Cortex of kidney (tissue), 1 donor: ENCODE measurements at places on chromosomes 6 and 20.

- no peak for DNase-seq
These were observed 397.5 kb downstream of the HDGFL1 start for GRCh38 chr6:22966691-22967422.

- DNase-seq, result no peak
These were observed 6.1 kb upstream of the RPL7L1 start for GRCh38 chr6:42873313-42873712.

- DNase-seq, result no peak
These were observed 222.0 kb upstream of the PDE10A start for GRCh38 chr6:165884813-165885765.

GRCh38 chr20:62797671-62798532 lies 1.6 kb downstream of the MRGBP start:
- no peak for DNase-seq

DNA sequence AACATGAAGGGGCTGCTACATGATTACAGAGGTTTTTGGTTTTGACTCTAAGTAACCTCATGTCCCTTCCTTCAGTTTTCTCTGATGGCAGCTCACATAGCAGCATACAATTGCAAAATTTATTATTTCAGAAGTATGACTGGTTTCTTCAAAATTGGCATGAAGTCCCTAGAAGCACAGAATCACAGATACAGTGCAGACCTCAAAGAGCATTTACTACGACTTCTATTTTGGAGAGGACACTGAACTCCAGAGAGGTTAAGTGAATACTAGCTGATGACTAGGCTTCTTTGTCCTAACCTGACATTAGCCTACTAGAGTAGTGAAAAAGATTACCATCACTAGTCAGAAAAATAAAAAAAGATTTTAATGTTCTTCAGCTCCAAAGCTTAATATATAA lies 664.3 kb downstream of the RFPL4B start:
- no peak for DNase-seq

DNA sequence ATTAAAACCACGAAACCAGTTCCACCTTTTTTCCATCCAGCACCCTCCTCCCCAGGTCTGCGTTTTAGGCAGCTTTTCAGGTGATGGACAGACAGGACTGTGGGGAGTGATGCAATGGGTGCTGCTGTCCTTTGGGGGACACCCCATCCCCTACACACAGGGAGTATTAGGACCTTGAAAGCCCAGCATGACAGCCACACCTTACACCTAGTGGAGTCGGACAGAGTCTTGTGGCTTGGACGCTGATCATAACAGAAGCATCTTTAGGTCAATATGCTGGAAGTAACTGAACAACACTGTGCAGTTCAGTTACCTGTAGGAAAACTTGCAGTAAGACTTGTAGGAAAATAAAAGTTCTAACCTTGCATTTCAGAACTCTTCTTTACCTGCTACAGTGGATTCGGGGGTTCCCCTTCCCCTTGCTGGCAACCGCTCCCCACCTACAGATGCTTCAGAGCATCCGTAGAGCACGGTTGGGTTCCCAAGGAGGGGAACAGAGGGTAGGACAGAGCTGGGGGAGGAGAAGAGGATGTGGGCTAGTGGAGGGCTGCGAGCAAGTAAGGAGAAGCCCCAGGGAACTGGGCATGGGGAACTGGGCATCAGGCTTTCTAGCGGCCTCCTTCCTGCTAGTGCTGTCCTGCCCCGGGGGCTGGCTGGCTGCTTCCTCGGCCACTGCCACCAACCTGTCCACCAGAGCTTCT lies 31.7 kb downstream of the PLEKHG1 start:
- no peak for DNase-seq

GRCh38 chr20:1801929-1802306 lies 93.3 kb upstream of the SIRPA start:
- DNase-seq, result no peak

DNA sequence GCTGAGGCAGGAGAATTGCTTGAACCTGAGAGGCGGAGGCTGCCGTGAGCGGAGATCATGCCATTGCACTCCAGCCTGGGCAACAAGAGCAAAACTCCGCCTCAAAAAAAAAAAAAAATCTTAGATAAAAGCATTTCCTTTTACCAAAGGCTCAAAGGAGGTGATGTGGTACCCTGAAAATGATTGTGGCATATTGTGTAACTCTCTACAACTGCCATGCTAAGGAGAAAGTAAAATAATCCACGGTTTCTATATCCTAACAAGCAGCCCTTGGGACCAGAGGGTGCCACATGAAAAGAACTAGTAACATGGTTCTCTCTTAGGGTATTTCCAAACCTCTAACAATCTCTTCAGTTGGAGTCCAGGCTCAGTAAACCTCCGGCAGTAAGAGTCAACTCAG lies 38.8 kb upstream of the SLA2 start:
- DNase-seq, result no peak

DNA sequence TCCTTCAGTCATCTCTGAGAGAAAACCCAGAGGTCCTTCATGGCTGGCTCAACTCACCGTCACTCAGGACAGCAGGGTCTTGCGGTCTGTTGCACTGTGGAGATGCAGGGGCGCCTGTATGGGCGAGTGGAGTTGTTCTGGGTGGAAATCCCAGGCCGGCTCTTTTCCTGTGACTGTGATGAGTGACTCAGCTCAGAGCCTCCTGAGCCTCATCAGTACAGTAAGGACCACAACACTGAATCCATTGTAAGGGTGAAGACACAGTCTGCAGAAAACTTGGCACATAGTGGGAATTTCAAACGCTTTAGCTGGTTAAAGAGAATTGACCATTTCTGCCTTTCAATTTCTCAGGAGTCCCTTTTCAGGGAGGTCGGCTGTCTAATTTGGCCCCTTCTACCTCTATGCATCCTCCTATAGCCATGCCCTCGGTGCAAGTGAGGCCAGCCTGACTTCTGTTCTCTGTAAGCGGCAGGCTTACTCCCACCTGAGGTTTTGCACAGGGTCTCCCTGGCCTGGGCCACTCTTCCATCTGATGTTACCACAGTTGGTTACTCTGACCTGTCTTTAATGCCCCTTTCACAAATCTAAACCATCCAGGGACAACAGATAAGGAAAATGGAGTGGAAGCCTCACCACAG lies 35.5 kb upstream of the TBXT start:
- no peak for DNase-seq

GRCh38 chr6:2477666-2478065 lies 232.3 kb upstream of the GMDS start:
- DNase-seq, result no peak

- DNase-seq, result no peak
These were observed 29.5 kb downstream of the NOL4L start for GRCh38 chr20:32555584-32555983.

GRCh38 chr20:20413810-20414281 lies 45.9 kb downstream of the INSM1 start:
- DNase-seq, result no peak

- DNase-seq, result no peak
These were observed 38.3 kb downstream of the ATG5 start for GRCh38 chr6:106287215-106287614.

- DNase-seq, result no peak
These were observed 21.8 kb downstream of the CDS2 start for GRCh38 chr20:5148581-5148980.

GRCh38 chr6:121791396-121792315 lies 356.2 kb downstream of the GJA1 start:
- DNase-seq, result no peak

GRCh38 chr6:13848522-13849150 lies 34.3 kb upstream of the MCUR1 start:
- DNase-seq, result no peak

DNA sequence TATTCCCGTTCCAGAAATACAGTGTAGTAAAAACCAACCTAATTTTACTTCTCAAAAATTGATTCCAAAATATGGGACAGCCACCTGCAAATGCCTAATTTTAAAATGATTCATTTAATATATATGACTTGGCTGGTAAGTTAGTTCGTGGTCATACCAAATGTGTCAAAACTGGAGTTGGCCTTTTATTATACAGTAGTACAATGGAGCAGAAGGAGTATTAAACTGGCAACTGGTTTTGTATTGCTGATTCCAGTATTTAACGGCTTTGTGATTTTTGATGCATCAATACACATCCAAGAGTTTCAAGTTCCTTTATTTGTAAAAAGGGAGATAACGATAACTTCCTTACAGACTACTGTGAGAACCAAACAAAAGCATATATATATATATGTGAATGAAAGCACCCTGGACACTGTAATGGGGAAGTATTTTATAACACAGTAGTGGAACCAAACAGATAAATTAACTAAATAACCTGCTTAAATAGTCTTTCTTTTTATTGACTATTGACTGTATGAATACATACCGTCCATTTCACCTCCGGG lies 24.8 kb downstream of the SAMHD1 start:
- DNase-seq, result no peak

DNA sequence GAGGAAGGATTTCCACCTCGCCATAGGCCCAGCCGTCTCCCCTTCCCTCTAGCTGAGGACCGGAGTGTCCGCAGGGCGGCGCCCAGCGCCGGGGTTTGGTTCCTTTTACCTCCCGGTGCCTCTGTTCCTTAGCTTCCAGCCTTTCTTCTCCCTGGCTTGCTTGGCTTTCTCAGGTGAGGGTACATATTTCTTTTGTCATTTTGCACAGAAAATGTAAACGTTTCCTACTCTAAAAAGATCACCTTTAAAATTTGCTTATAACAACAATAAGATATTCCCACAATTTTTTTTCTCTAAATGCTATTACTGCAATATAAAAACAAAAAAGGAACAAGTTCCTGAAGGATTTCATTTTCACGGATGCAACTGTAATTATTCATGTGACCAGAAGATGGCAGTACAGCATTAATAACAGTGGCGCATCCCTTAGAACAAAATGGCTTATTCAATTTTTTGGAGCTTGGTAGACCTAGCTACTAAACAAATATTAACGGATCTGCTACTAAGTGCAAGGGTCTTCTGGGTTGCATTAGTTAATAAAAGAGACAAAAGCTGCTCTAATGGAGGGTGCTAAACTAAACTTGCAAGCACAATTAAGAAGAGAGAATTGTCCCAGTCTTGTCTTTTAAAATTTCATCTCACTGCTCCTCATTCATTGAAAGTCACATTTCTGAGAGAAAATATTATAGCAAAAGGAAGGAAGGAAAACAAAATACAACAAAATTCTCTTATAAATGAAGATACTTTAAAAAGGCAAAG lies 172.9 kb downstream of the ADGRG6 start:
- DNase-seq, result no peak

GRCh38 chr20:472889-473292 lies 10.6 kb upstream of the TBC1D20 start:
- no peak for DNase-seq

GRCh38 chr20:59949911-59950310 lies 8.3 kb upstream of the CDH26 start:
- no peak for DNase-seq

GRCh38 chr6:16399158-16399557 lies 160.8 kb downstream of the GMPR start:
- no peak for DNase-seq

DNA sequence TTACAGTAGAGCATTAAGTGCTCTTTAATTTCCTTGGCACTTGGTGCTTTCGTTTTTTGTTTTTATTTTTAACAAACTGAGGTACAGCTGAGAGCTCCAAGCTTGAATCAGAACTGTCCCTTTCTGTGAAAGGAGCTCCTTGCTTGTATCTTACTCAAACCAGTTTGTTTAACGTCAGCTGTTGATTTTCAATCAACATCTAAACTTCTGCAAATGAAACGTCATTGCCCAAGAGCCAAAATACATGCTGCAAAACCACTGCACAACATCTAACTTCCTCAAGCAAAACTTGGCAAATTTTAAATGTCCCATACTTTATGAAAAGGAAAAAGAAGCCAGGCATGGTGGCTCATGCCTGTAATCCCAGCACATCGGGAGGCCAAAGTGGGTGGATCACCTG lies 15.2 kb downstream of the VNN2 start:
- DNase-seq, result no peak

GRCh38 chr20:24773751-24774201 lies 175.3 kb upstream of the CST7 start:
- DNase-seq, result no peak

DNA sequence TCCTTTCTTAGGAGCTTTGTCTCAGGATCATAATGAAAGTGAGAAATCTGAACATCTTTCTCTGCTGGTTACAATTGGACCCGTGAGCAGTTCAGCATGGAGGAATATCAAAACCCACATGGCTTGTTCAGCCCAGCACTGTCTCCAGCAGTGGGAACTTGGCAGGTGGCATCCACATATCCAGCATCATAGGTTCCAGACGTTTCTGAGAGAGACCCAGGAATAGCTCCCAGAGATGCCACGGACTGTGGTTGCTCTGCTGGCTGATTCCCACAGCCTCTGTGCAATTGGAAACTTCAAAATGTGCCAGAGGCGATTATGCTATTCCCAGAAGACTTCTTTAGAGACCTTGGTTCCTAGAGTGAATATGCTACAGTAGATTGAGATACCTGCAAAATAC lies 76.4 kb downstream of the PHACTR2 start:
- DNase-seq, result no peak

- DNase-seq, result no peak
These were observed 426.8 kb upstream of the ARID1B start for GRCh38 chr6:156350337-156350736.

DNA sequence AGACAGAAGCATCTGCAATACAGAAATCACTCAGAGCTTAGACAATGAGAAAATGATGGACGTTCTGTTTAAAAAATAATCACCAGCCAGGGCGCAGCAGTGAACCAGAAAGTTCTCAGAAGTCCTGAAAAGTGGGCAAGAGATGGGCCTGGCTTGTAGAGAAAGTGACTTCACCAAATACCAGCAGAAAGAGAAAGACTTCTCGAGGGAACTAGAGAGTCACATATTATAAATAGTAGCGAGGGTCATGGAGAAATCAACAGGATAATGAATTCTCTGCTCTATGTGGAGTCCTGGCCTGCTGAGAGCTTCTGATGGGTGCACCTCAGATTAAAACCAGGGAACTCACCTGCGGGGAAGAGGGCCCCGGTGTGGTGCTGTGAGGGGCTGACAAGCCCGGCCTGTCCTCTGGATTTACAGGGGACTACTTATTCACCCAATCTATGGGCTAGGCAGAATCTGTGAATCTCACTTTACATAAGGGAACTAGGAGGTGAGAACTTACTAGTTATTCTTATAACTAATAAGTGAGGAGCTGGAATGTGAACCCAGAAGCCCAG lies 5.6 kb upstream of the RAMACL start:
- no peak for DNase-seq

DNA sequence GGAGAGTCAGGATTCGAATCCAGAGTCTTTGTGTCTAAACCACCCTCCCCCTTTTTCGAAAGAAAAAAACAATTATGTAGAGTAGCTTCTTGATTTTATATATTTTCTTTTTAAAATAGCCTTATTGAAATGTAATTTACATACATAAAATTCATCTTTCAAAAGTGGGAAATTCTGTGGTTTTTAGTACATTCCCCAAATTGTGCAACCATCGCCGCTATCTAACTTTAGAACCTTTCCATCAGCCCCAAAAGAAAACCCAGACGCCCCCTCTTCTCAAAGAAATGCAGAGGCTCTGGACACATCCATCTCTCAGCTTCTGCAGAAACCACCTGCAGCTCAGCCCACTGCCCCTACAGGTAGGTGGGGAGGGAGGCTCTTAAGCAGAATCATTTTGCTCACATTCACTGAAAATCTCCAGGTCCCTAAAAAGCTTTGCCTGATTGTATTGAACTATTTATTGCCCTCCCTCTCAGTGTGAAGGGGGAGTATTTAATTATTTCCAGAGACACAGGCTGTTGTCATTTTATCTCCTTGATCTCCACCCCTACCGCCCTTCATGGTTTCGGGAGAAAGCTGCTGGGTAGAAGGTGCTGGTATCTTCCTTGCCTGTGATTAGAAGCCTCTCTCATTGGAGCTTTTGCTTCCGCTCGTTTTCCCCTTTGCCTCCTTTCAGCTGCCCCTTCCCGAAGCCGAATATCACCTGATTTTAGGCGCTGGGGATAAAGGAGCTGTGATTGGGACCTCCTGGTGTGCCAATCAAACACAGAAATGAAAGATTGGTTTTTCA lies 68.7 kb upstream of the KCNG1 start:
- no peak for DNase-seq

GRCh38 chr20:44231193-44231592 lies 15.9 kb upstream of the GDAP1L1 start:
- DNase-seq, result no peak
